ENCODE measurements at places on chromosomes 2 and 18.

DNA sequence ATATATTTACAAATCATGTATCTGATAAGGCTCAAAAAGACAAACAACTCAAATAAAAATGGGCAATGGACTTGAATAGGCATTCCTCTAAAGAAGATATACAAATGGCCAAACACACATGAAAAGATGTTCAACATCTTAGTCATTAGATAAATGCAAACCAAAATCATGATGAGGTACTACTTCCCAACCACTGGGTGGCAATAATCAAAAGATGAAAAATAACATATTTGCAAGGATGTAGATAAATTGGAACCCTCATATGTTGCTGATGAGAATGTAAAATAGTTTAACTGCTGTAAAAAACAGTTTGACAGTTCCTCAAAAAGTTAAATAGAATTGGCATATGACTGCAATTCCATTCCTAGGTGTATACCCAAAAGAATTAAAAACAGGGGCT, 132.3 kb downstream of the TTC32 start:
- no peak for DNase-seq

DNA sequence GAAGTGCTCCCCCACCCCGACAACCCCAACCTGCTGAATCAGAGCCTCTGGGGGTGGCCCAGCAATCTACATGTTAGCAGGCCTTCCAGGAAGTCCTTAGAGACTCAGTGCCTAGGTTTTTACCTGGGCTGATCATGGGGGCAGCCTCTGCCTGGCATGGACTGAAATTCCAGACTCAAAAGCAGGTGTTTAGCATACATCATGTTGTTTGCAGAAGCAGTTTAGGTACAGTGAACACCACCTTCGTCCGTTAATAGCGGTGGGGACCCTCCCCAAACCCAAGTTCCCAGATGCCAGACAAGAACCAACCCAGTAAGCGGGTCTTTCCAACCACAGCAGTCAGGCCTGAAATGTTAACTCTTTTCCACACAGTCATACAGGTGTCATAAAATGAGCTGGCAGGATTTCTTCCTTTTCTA, 26.4 kb upstream of the GALR1 start:
- DNase-seq = no peak

DNA sequence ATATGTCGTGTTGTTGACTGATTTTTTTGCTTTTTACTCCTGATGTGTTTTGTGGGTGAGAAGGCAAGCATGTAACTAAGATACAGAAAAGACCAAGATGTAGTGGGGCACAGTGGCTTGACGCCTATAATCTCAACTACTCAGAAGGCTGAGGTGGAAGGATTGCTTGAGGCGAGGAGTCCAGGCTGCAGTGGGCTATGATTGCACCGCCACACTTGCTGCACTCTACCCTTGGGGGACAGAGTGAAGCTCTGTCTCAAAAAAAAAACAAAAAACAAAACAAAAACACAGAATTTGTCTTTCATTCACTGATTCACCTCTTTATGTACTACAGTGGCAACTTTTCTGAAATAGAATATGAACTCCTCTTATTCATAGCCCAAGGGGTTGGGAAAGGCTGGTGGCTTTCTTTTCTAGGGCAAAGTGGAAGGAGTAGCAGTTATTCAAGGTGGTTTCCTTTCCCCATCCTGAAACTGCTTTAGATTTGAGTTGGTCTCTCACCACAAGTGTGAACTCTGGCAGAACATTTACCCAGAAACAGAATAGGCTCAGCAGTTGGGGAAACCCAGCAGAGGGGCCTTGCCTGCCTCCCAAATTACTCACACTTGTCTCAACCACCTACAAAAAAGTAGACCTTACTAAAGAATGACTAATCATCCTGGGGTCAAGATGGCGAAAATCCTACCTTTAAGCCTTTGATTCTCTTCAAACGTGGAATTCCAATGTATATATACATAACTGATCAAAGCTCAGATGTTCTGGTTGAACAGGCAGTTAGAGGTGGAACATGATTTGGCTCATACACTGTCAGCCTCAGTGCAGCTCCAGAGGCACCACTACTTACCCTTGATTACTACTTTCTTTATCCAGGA, 6.5 kb downstream of the TANK start:
- no peak for DNase-seq

DNA sequence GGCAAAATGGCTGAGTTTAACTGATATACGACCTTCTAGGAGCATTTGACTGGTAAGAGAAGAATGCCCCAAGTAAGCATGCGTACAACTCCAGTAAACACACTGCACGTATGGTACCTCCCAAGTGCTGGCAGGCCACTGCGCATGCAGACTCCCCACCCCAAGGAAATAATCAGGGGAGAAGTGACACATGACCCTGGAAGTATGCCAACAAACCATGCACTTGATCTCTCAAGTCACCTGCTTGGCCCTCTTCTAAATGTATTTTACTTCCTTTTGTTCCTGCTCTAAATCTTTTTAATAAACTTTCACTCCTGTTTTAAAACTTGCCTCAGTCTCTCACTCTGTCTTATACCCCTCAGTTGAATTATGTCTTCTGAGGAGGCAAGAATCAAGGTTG, 129.8 kb upstream of the COL5A2 start:
- no peak for DNase-seq

DNA sequence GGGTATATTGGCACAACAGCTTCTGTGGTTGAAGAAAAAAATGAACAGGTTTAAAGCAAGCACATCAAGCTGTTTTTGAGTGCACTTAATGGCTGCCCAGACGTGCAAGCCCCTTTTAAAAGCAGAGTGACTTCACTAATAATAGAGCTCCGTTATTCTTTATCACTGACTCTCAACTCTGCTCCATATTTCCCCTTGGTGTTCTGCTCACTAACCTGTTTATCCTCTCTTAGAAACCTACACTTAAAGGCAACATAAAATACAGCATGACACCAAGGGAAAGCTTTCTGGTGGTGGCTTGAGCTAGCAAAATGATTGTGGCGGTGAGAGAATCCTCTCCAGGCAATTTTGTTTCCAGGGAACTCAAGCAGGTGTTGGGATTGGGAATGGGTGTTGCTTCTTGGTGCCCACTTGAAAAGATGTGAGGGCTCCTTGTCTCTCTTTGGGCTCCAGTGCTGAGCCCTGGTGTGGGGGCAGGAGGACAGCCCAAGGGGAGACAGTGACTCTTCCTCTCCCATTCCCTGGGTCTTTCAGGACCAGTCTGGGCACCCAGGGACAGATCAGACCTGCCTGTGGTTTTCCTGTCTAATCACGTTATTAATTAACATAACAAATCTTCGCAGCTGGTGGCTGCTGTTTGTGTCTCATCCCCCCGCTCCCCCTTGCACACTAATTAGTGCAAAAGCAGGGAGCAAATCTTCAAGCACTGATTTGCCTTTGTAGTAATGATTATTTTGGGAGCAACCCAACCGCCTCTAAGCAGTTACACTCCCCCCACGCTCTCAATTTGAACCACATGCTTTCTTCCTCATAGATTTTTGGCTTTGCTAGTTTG, 289.4 kb upstream of the CXCR4 start:
- DNase-seq = no peak

DNA sequence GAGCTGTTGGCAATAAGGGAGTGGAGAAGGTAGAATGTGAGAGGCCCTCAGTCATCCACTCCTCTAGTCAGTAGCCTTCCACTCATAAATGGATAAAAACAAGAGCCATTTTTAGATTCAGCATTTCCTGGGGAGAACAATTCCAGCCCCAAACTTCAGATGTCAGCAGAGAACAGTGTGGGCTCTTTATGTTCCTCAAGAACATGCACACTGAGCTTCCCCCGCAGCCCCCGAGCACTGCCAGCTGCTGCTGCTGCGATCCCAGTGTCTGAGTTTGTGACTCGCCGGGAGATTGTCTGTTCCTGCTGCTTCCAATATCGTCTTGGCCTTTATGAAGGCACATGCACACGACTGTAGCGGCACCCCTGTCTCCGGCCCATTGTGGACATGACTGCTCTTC, 143.7 kb upstream of the CTNNA2 start:
- no peak for DNase-seq

GRCh38 chr2:207317378-207317984, 151.7 kb upstream of the KLF7 start:
- no peak for DNase-seq

GRCh38 chr18:1760901-1761300, 810.4 kb downstream of the METTL4 start:
- DNase-seq = no peak

GRCh38 chr2:50754514-50754913, 277.4 kb downstream of the NRXN1 start:
- no peak for DNase-seq

DNA sequence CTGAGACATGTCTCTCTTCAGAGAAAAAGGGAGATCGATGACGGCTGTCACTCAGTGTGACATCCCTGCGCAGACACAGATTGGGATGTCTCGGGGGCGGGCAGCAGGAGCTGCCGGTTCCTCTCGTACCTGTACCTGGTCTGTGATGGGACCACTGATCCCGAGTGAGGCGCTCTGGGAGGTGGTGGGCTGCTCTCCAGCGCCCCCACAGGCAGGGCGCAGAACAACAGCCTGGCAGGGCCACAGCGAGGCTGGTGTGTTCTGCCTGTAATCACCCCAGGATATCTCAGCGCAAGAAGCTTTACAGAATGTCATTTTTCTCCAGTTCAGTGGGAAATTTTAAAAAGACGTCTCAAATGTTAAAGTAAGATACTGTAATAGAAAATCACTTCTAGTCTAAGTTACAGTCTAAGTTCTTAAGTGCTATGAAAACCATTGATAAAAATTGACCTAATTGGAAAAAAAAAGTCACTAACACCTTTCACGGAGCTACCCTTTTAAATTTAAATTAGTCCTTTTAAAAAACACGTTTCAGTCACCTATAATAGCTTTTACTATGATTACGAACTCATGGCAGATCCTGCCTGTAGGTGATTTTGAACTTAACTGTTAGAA, 189.8 kb downstream of the SNTG2 start:
- DNase-seq = no peak

- DNase-seq = no peak
Measured at GRCh38 chr2:120982598-120982997, 246.9 kb downstream of the GLI2 start.
